Astrocyte (in vitro differentiated cells and primary cell): ENCODE measurements at places on chromosomes 3 and 15. TPM values are rescaled to one million over a fixed set of nuclear protein-coding genes. Genes with fewer than 3 reads are reported as not detected.

GRCh38 chr3:64400706-64401105 lies 175.4 kb upstream of the PRICKLE2 start:
- no peak for DNase-seq

DNA sequence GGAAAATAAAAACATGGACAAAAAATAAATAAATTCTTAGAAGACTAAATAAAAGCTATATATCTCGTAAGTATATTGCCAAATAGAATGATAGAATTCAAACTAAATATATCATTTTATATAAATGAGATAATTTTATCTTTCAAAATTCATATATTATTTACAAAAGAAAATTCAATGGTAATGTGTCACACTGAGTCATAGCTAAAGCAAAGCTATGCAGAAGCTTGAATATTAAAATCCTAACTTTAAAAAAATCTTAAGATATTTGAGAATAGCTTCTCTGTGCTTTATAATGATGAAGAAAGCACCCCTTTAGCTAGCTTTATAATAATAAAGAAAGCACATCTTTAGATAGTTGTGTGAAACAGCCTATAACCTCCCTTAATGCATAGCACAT lies 1010.8 kb downstream of the OTOL1 start:
- no peak for DNase-seq

Gene NAALADL2
- total RNA-seq, result 2.7 and 3.3 TPM in 2 replicates

GRCh38 chr3:126034481-126035361 lies 49.2 kb downstream of the SLC41A3 start:
- DNase-seq, result peak; percentile 34

DNA sequence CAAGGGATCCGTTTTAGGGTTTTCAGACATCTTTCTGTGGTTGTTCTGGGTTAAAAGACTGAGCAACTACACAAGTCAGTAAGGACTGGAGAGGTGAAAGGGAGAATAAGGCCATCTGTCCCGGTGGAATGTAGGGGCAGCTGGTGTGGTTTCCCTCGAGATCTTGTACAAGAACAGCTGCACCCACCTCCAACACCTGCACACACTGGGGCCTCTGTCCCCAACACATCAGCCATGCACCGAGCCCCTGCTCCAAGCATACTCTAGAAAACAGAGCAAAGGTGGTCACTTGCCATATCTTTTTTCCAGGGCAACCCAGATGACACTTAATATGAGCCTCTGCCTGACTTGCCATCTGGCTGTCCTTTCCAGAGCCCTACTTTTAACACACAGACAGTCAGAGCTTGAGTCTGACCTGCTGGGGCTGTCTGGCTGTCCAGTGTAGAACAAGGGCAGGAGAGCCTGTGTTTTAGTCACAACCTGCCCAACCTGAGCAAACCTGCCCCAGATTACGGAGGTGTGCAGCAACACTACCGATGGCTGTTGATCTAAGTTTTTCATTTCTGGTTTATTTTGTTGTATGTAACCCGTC lies 12.2 kb downstream of the MAN2A2 start:
- DNase-seq, result no peak

GRCh38 chr15:36344887-36345286 lies 234.5 kb upstream of the CDIN1 start:
- no peak for DNase-seq

DNA sequence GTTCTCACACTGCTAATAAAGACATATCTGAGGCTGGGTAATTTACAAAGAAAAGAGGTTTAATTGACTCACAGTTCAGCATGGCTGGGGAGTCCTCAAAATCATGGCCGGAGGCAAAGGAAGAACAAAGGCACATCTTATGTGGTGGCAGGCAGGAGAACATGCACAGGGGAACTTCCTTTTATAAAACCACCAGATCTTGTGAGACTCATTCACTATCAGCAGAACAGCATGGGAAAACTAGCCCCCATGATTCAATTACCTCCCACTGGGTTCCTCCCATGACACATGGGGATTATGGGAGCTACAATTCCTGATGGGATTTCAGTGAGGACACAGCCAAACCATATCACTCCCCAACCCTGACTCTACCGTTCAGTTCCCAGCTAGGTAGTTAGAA lies 59.7 kb upstream of the MINAR1 start:
- DNase-seq, result peak; percentile 68

- no peak for DNase-seq
These were observed 1.4 kb downstream of the MGLL start for GRCh38 chr3:127820826-127821313.

DNA sequence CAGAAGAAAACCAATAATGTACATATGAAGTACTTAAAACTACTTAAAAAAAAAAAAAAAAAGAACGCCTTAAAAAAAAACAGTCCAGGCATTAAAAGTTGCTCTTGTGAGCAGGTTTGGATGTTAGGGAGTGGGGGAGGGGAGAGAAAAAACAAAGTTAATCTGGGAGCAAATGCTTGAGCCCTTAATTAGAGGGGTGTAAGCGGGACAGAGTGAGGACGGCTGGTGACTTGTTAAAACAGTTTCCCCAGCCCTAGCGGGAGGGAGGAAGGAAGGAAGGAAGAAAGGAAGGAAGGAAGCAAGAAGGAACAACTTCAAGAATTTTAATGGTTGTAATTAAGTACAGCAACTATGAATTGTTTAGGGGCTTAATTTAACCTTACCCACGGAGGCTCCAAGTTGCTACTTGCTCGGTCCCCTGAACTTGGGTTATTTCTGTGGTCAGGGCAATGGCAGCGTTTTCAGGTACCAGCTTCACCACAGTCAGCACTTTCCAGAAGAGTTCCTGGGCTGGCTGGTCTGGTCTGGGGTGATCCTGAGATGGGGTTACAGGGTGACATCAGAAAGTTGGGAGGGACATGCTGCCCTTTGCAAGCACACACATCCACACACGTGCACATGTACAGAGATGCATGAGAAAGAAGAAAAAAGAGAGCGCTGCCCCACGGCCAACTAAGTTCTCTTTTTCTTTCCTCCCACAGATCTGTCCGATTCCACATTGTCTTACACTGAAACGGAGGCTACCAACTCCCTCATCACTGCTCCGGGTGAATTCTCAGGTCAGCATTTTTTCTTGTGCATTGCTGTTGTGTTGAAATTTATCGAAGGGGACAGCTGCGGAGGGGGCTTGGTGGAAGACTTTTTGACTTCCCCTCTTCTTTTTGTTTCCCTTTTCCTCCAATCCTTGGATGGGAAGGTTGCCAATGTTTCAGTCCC lies 14.0 kb downstream of the SMAD6 start:
- DNase-seq, result no peak

DNA sequence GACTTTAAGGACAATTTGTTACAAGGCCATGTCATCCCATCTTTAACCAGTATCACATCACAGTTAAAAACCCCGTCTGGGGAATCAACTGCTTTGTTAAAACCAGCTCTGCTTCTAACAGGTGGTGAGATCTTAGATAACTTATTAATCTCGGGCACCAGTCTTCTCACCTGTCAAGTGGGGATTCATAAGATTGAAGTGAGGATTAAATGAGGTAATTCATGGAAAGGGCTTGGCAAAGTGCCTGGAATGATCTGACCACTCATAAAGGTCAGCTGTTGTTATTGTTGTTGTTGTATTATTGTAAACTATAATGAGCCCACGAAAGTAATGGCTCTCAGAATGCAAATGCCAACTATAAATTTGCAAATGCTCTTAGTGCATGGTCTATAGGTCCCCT lies 30.1 kb upstream of the SLC24A5 start:
- no peak for DNase-seq

GRCh38 chr3:64685800-64686445 lies 1.9 kb downstream of the ADAMTS9 start:
- peak; percentile 91 for DNase-seq
